ENCODE measurements at places on chromosomes 7 and 10.

GRCh38 chr7:100156331-100157068 lies 2.0 kb downstream of the TRAPPC14 start:
- no peak for DNase-seq

GRCh38 chr10:72513910-72514309 lies 112.0 kb downstream of the MICU1 start:
- no peak for DNase-seq

- no peak for DNase-seq
Observed at GRCh38 chr10:86914734-86915133, 42.7 kb downstream of the MMRN2 start.

DNA sequence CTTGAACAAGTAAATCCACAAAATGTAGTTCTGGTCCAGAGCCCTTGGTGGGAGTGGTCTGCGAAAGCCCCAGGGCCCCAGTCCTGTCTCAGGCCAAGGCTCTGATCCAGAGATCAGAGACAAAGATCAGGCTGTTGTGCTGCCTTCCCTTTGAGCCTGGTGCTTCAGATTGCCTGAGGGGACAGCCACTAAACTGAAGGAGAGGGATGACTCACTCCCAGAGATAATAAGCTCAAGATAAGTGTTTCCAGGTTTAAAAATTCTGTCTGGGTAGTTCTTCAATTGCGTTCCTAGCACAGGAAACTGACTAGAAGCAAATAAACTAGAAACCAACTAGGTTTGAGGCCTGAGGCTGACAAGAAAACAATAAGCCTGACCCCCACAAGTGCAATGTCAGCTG lies 190.2 kb downstream of the RAMP3 start:
- no peak for DNase-seq

- no peak for DNase-seq
Observed at GRCh38 chr10:97633921-97634320, 621 bp upstream of the MORN4 start.

- no peak for DNase-seq
Observed at GRCh38 chr10:95431900-95432342, 129.2 kb downstream of the SORBS1 start.

- no peak for DNase-seq
Observed at GRCh38 chr7:31642681-31643115, 44.3 kb upstream of the PPP1R17 start.

- no peak for DNase-seq
Observed at GRCh38 chr10:71236286-71236685, 23.9 kb downstream of the UNC5B start.
